ENCODE measurements at places on chromosomes 5 and 9. TPM values are rescaled to one million over a fixed set of nuclear protein-coding genes. Genes with fewer than 3 reads are reported as not detected.

- H3K36me3 ChIP-seq = no peaks in the 10 kb centered on the region
- H3K4me3 ChIP-seq = no peak overlapping the region
- DNase-seq = no peak
- no peaks in the 10 kb centered on the region for H3K4me1 ChIP-seq
- H3K27me3 ChIP-seq = no peaks in the 10 kb centered on the region
Measured at GRCh38 chr9:88816141-88816540, 175.1 kb upstream of the S1PR3 start.

The LIX1 gene
- total RNA-seq = not detected

- H3K36me3 ChIP-seq = no peaks in the 10 kb centered on the region
- H3K4me3 ChIP-seq = no peak overlapping the region
- H3K27ac ChIP-seq = no peak overlapping the region
- no peaks in the 10 kb centered on the region for H3K4me1 ChIP-seq
- no peaks in the 10 kb centered on the region for H3K27me3 ChIP-seq
- DNase-seq = no peak
Measured at GRCh38 chr5:16437977-16438376, 27.6 kb downstream of the ZNF622 start.

The PHF24 gene
- not detected for total RNA-seq
